ENCODE measurements at places on chromosomes 7 and 10. TPM values are rescaled to one million over a fixed set of nuclear protein-coding genes. Genes with fewer than 3 reads are reported as not detected.

CREB5 gene
- total RNA-seq, result 10.4 TPM

AKR1C1 gene
- 18.9 TPM for total RNA-seq

CYP26C1 gene
- 0.33 TPM for total RNA-seq

GPRIN2 gene
- total RNA-seq, result 15.8 TPM

DNA sequence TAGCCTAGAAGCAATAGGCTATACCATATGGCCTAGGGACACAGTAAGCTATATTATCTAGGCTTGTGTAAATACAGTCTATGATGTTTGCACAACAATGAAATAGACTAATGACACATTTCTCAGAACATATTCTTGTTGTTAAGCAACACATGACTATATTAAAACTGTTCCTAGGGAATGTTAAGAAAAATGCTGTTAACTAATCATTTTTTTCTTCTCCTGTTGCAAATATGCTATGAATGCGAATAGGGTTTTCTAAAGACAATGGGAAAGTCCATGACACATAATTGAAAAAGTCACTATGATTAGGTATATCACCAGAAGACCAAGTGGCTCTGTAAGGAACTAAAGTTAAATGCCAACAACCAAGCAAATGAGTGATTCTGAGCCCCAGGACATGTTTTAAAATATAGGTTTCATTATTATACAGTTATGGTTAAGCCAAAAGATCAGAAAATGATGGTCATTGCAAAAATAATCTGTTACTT is 454.0 kb upstream of the SORCS1 start:
- no peaks in the 10 kb centered on the region for H3K27me3 ChIP-seq
- no peak overlapping the region for H3K4me3 ChIP-seq
- no peak overlapping the region for H3K27ac ChIP-seq
- H3K36me3 ChIP-seq, result no peaks in the 10 kb centered on the region
- DNase-seq, result no peak

DNA sequence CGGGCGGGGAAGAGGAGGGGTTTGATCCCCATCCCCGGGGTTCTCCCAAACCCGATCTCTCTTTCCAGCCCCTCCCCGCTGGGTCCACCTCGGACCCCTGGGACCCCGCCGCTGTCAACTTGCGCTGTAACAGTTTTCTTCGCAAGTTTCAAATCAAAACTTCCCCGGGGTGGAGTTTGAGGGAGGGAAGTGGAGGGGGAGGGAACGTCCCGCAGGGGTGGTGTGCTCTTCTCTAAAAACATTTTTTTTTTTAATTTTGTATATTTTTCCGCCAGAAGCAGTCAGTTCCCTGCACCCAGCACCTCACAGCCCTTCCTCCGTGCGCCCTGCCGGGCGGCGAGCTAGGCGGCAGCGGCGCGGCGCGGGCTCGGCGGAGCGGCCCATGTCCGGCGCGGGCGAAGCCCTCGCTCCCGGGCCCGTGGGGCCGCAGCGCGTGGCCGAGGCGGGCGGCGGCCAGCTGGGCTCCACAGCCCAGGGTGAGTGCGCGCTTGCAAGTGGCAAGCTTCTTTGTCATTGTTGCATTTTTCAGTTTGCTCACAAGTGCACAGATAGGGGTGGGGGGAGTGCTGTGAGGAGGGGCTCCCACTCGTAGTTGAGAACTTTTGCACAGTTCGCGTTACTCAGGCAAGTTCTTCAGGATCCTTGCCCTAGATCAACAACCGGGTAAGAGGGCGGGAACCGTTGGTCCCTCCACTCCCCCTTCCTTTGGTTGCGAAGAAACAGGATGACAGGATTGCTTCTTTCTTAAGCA is 933 bp downstream of the MDFIC start:
- no peaks in the 10 kb centered on the region for H3K36me3 ChIP-seq
- no peaks in the 10 kb centered on the region for H3K27me3 ChIP-seq
- no peaks in the 10 kb centered on the region for H3K4me1 ChIP-seq
- peak; percentile 49 for DNase-seq

DNA sequence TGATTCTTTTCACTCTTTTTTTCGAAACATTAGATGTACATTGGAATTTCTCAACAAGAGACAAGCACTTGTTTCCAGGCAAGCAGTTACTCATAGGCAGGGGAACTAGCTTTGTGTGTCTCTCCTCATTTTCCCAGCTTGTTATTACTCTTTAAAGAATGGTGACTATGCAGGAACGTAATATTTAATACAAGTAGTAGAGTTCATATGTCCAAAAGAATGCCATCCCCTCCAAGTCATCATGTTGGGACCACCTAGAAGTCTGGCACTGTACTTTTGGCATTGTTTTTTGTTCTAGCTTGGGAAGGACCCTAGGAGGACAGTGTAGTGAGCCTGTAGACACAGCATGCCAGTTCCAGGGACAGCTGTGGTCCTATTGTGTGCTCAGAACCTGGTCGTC is 650.7 kb downstream of the INHBA start:
- no peak for DNase-seq
- H3K4me3 ChIP-seq, result no peak overlapping the region
- no peaks in the 10 kb centered on the region for H3K36me3 ChIP-seq
- no peaks in the 10 kb centered on the region for H3K27me3 ChIP-seq

DNA sequence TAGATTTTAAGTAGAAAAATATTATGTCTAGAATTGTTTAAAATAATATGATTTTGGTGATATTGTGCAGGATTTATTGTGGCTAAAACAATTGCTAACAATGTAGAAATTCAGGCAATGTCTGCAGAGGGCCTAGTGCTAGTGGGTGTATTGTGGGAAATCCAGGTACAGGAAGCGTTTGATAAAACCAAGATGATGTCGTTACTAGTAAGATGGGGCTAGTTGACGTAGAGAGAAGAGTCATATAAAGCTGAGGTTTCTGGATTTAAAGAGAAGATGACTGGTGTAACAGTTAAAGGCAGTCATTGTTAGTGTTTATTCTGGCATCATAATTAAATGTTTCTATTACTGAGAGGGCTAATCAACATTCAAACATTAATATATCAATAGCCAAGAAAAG is 43.5 kb downstream of the ADK start:
- peaks cover 14% of the 10 kb centered on the region for H3K4me1 ChIP-seq
- no peak for DNase-seq
- H3K27me3 ChIP-seq, result no peaks in the 10 kb centered on the region
- H3K36me3 ChIP-seq, result no peaks in the 10 kb centered on the region
- no peak overlapping the region for H3K4me3 ChIP-seq

- no peak for DNase-seq
- no peaks in the 10 kb centered on the region for H3K27me3 ChIP-seq
- H3K4me3 ChIP-seq, result no peak overlapping the region
- peak overlapping the region; percentile 49 for H3K27ac ChIP-seq
Observed at GRCh38 chr10:93471110-93471651, 11.0 kb downstream of the MYOF start.

GRCh38 chr10:129935867-129936152 is 28.3 kb downstream of the EBF3 start:
- no peak overlapping the region for H3K27ac ChIP-seq
- no peak for DNase-seq
- H3K4me3 ChIP-seq, result no peak overlapping the region
- H3K36me3 ChIP-seq, result no peaks in the 10 kb centered on the region

DNA sequence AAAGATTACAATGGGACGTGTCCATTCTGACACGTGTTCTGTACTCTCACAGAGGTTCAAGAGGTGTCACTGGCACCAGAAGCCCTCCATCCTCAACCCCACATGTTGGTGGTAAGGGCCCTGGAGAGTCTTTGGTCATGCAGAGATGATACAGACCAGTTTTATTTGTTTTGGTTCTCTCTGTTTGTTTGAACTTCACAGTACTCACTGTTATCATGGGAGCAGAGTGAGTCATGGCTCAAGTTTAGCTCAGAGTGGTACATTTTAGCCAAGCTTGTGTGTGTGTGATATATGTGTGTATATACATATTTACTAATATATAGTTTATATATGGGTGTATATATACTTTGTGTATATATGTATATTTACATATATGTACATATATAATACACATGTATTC is 935.6 kb downstream of the GRID1 start:
- no peak overlapping the region for H3K27ac ChIP-seq
- H3K36me3 ChIP-seq, result no peaks in the 10 kb centered on the region
- no peak overlapping the region for H3K4me3 ChIP-seq
- no peaks in the 10 kb centered on the region for H3K27me3 ChIP-seq

GRCh38 chr7:78149787-78150186 is 351.2 kb downstream of the PHTF2 start:
- H3K36me3 ChIP-seq, result no peaks in the 10 kb centered on the region
- no peak overlapping the region for H3K4me3 ChIP-seq
- no peaks in the 10 kb centered on the region for H3K4me1 ChIP-seq

GRCh38 chr10:10318856-10319255 is 698.8 kb upstream of the CELF2 start:
- no peak overlapping the region for H3K4me3 ChIP-seq
- no peaks in the 10 kb centered on the region for H3K27me3 ChIP-seq
- H3K4me1 ChIP-seq, result no peaks in the 10 kb centered on the region
- H3K27ac ChIP-seq, result no peak overlapping the region
- H3K36me3 ChIP-seq, result no peaks in the 10 kb centered on the region

GRCh38 chr7:28954946-28955345 is 3.2 kb downstream of the TRIL start:
- H3K4me3 ChIP-seq, result no peak overlapping the region
- no peak for DNase-seq
- H3K27ac ChIP-seq, result no peak overlapping the region
- no peaks in the 10 kb centered on the region for H3K27me3 ChIP-seq
- peaks cover 28% of the 10 kb centered on the region for H3K4me1 ChIP-seq

DNA sequence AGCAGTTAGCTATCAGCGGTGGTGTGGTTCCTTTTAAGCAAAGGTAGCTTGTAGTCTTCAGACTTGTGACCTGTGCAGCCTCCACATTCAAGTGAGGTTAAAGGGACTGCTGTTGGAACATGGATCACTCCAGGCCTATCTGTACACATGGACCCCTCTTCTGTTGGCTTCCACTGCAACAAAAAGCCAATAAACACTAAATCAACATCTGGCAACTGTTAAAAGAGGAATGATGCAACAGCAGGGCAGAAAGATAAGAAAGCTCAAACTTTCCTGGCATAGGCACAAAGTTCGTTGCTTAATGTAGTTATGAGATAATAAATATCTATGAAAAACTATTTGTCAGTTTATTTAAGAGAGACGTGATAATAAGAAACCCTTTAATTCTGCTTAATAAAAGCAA is 4.0 kb upstream of the MINPP1 start:
- H3K4me3 ChIP-seq, result no peak overlapping the region
- no peak overlapping the region for H3K27ac ChIP-seq
- peak; percentile 5 for DNase-seq
- no peaks in the 10 kb centered on the region for H3K36me3 ChIP-seq
- peaks cover 33% of the 10 kb centered on the region for H3K4me1 ChIP-seq

- no peak overlapping the region for H3K27ac ChIP-seq
- DNase-seq, result no peak
- no peaks in the 10 kb centered on the region for H3K36me3 ChIP-seq
Observed at GRCh38 chr7:49692516-49692915, 80.9 kb upstream of the VWC2 start.

DNA sequence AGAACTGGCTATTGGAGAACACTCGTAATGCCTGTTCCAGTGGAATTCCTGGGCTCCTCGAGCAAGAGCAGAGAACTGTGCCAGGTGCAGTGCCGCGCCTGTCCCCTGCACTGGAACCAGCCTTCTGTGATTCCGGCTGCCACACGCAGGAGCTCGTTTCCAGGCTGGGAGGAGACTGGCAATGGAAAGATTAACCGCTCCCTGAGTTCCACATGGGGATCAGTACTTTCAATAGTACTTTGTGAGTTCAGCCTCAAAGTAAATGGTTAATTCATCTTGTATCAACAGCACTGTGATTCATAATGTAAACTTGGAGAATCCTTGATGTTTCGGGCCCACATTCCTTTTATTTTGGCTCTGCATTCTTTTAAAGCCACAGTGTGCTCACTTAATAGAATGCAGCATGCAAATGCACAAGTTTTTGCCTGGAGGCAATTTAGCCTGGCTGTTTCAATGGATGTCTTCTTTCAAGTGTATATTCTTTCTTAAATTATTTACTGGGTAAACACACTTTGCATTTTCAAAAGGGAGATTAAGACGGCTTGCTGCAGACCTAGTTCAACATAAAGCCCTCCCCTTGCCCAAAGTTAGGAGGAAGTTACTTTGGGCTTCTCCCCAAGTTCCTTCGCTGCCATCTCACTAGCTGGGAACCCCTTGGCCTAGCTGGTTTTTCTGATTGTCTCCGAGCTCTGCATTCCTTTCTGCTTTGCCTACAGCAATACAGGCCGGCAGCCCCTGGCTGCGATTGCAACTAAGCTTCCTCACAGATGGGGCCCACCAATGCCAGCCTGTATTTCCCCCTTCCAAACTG is 138.1 kb upstream of the TCF7L2 start:
- H3K36me3 ChIP-seq, result no peaks in the 10 kb centered on the region
- H3K4me1 ChIP-seq, result peaks cover 23% of the 10 kb centered on the region
- no peak overlapping the region for H3K4me3 ChIP-seq
- H3K27me3 ChIP-seq, result no peaks in the 10 kb centered on the region
- peak overlapping the region; percentile 73 for H3K27ac ChIP-seq

- peaks cover 39% of the 10 kb centered on the region for H3K4me1 ChIP-seq
- peaks cover 3% of the 10 kb centered on the region for H3K36me3 ChIP-seq
- H3K27ac ChIP-seq, result no peak overlapping the region
- H3K4me3 ChIP-seq, result no peak overlapping the region
Observed at GRCh38 chr7:149718730-149719049, 54.7 kb downstream of the ZNF467 start.

- H3K36me3 ChIP-seq, result no peaks in the 10 kb centered on the region
- H3K27ac ChIP-seq, result no peak overlapping the region
- H3K27me3 ChIP-seq, result no peaks in the 10 kb centered on the region
Observed at GRCh38 chr10:13961097-13961496, 369.6 kb downstream of the FRMD4A start.

DNA sequence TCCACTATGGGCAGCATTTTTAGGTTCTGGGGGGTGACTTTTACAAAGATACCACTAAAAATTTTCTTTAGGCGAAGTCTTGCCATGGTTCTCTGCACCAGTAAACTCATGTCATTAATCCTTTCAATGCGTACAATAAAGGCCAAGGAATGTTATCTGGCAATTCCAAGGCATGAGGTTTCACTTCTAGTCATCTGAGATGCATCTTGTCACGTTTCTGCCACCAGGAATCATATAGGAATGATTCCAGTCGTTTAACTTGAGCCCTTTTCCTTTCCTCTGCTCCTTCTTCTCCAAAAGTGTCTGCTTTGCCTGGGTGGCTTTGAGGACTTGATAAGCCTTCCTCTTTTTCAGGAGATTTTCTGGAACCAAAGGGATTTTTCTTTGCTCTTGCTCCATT is 56.8 kb downstream of the COBL start:
- peaks cover 47% of the 10 kb centered on the region for H3K4me1 ChIP-seq
- no peak for DNase-seq
- H3K36me3 ChIP-seq, result no peaks in the 10 kb centered on the region
- H3K27ac ChIP-seq, result no peak overlapping the region
- no peaks in the 10 kb centered on the region for H3K27me3 ChIP-seq

DNA sequence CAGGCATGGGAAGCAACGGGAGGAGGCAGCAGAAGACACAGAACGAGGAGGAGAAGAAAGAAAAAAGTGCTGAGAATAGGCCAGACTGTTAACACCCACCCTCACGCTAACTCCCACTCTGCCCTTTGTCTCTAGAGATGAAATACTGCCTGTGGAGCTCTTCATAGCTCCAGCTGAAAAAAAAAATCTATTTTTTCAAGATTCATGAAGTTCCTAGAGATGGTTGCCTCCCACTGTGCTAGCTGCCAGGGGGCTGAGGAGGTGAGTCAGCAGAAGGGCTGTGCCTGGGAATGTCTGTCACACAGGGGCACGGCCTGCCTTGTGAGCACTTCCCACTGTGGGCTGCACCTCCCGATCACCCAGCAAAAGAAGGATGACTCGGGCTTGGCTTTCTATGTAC is 144.5 kb downstream of the RNF216 start:
- H3K36me3 ChIP-seq, result no peaks in the 10 kb centered on the region
- no peaks in the 10 kb centered on the region for H3K27me3 ChIP-seq
- peaks cover 41% of the 10 kb centered on the region for H3K4me1 ChIP-seq
- peak overlapping the region; percentile 67 for H3K27ac ChIP-seq

Measured in body of pancreas (tissue), 4 donors.